ENCODE measurements at places on chromosomes 4 and X.

DNA sequence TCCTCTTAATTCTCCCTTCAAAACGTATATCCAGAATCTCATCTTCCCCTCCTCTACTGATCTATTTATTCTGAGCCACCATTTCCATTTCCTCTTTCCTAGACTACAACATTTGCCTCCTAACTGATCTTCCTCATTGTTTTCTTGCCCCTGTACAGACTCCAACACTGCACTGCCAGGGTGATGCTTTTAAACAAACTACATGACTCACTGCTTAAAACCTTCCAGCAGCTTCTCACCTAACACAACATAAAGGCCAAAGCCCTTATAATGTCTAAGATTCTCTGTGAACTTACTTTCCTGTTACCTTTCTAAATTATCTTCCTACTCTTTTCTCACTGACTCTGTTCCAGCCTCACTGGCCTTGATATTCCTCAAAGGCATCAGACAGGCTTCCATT, 161.0 kb upstream of the HS3ST1 start:
- no peak for DNase-seq

- DNase-seq: no peak
These were observed 331.3 kb downstream of the GRXCR1 start for GRCh38 chr4:43223820-43224219.

- peak; percentile 20 for DNase-seq
These were observed 7.0 kb downstream of the CYBB start for GRCh38 chrX:37786624-37787422.

GRCh38 chr4:8073206-8073863, 85.3 kb downstream of the ABLIM2 start:
- no peak for DNase-seq

- DNase-seq: no peak
These were observed 87.7 kb downstream of the DCK start for GRCh38 chr4:71081192-71081591.

DNA sequence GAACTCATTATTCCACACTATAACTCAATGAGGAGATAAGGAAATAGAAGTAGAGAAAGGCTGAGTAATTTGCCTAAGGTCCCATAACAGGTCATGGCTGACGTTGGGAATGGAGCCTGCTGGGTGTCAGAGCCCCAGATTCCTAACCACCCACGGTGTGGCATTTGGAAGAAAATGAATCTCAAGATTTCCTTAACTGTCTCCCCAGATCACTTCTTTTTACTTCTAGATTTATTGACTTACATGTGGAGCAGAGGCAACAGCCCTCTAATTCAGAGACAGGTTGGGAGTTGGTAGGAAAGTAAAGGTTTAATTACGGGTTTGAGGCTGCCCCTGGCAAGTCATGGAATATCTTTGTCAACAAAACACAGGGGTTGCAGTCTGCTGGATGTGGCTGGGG, 134.0 kb downstream of the ARHGAP10 start:
- no peak for DNase-seq

- DNase-seq: peak; percentile 30
These were observed 49.6 kb downstream of the LAMP2 start for GRCh38 chrX:120419463-120419862.

- no peak for DNase-seq
These were observed 3.4 kb downstream of the FOXO4 start for GRCh38 chrX:71098951-71099506.

- peak; percentile 25 for DNase-seq
These were observed 23.4 kb downstream of the ARHGEF9 start for GRCh38 chrX:63761639-63762038.

All from CD4-positive, alpha-beta T cell treated with Interleukin-12 subunit alpha and Interleukin-12 subunit beta, for 1 hour (primary cell).